Activated CD8-positive, alpha-beta memory T cell treated with anti-CD3 and anti-CD28 coated beads for 1 hour (primary cell): ENCODE measurements at places on chromosomes 6 and 20.

DNA sequence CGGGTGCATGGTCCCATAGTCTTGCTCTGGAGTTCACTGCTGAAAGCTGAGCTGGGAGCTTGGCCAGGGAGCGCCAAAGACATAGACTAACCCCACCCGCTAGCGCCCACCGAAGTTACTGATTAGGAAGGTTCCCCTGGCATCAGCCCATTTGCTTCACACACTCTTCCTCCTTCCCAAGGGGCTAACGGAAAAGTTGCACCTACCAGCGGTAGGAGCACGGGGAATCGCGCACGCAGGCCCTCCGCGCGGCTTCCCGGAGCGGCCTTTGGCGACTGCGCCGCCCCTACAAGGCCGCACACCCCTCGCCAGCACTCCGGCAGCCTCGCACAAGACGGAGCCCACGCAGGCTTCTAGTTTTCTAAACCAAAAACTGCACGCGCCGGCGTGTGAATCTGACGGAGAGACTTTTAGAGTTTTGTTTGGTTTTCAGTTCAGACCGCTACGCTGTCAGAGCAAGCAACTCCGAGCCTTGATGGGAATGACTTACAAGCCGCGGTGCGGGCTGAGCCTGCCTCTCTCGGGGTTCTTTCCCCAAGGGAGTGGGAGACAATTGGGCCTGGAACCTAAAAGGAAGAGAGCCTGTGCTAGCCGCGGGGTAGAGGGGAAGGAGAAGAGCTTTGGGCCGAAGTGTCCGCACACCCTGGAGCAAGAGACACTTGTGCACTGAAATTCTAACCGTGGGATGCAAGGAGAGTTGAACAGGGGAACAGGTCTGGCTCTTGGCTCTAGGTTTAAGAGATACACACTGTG lies 891 bp upstream of the POU3F2 start:
- no peak for DNase-seq

GRCh38 chr20:14830899-14831298 lies 493.5 kb upstream of the FLRT3 start:
- no peak for DNase-seq

GRCh38 chr6:30742316-30743098 lies at the start of gene FLOT1:
TSS of gene FLOT1 (minus strand) at chr6:30742687. CDS start at chr6:30742189, 498 bp downstream.
- DNase-seq: peak; percentile 57

DNA sequence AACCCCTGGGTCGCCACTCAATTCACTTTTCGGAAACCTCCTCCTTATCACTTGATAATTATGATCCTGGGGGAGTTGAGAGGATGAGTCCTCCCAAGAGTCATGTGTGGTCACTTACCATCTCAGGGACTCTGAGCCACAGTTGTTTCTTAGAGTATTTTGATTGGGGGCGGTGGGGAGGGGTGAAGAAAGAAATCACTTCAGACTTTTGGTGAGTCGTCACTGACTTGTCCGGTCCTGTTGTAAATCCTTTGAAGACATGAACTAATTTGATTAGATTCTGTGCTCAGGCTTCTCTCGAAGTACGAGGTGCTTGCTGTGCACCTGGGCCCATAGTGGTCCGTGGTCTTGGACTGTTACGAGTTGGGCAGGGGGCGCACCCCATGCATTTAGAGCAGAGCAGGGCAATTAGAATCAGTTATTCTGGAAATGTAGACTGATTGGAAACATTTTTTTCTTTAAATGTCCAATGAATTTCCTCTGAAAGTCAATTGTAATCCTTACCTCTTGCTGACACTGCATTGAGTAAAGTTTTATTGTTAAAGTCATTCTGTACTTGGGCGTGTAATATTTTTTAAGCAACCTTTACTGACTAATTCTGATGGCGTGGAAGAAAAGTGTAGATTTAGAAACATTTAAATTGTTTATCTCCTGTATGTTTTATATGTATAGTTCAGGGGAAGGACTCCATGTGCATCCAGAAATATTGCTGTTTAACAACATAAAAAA lies 173.4 kb downstream of the SLC16A10 start:
- DNase-seq: no peak

GRCh38 chr6:146286961-146287360 lies 256.7 kb upstream of the RAB32 start:
- DNase-seq: no peak

GRCh38 chr20:38764567-38765318 lies 16.5 kb downstream of the ACTR5 start:
- no peak for DNase-seq

- no peak for DNase-seq
These were observed 85.4 kb upstream of the GTSF1L start for GRCh38 chr20:43812216-43812615.

DNA sequence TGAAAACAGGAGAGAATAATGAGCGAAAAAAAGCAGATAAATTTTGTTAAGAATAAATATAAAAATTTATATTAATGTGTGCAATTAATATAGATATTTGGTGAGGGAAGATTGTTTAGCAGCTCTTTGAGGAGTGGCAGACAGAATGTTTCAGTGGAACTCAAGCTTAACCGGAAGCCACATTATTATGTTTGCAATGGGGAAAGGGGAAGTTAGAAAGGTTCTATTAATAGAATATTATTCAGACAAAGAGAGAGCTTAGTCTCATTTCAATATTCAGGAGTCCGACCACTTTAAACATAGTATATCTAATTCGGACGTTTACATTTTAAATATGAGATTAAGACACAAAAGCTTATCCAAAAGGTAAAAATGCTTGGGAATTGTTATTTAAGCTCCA lies 81.6 kb upstream of the KHDRBS2 start:
- no peak for DNase-seq

DNA sequence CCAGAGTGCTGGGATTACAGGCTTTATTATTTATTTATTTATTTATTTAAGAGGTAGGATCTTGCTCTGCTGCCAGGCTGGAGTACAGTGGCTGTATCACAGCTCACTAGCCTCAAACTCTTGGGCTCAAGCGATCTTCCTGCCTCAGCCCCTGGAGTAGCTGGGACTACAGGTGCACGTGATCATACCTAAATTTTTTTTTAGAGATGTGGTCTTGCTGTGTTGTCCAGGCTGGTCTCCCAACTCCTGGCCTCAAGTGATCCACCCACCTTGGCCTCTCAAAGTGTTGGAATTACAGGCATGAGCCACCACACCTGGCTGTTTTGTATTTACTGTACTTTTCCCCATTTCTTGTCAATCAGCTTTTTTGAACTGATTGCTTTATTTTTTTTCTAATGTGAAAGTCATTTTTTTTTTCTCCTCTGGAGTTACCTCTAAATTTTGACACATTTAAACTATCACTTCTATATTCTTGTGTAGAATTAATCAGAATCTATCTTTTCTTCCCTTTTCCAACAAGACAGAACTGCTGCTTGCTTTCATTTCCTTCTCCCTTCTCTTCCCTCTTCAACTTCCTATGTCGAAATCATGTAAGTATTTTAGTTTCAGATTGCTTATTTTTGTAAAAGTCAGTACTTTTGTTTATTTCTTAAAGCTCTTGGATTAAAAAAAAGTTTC lies 12.0 kb downstream of the PANK2 start:
- no peak for DNase-seq

DNA sequence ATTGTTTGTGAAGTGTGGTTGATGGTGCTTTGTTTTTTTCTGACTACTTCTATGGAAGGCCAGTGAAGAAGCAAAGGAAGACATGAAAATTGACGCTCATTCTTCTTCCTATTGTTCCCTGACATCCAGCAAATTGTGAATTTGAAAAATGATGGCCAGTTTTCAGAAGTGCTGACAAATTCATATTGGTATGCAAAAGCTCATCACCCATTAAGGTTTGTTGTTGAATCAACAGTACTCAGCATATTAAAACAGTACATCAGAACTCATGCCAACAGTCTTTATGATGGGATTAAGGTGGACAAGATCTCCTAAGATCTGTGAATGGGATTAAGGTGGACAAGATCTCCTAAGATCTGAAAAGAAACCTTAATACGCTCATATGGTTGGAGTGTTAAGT lies 1.0 kb upstream of the MTG2 start:
- DNase-seq: no peak

GRCh38 chr6:53529324-53530036 lies 15.4 kb downstream of the GCLC start:
- no peak for DNase-seq

- no peak for DNase-seq
These were observed 20.4 kb upstream of the EFHC1 start for GRCh38 chr6:52399511-52400312.

GRCh38 chr6:111789598-111789997 lies 83.7 kb downstream of the FYN start:
- DNase-seq: no peak

DNA sequence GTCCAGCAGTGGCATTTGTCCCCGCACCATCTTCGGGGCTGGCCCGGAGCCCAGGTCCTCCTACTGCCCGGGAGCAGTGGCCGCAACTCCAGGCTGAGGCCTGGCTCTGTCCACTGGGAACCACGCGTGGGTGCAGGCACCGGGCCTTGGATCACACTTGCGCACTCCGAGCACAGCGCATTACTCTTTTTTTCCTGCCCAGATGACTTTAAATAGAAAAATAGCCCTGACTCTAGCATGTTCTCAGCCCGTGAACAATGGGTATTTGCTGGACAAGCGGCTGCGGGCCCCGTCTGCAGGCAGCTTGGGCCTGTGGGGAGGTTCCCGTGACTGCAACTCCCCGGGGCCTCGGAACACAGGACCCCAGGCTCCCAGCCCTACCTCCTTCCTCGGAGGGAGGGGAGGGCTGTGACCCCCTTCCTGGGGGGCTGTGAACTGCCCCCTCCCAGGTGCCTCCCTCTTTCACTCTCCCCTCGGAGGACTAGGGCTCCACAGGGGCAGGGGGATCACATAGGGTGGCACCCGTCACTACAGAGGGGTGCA lies 162.2 kb downstream of the TBXT start:
- DNase-seq: no peak

DNA sequence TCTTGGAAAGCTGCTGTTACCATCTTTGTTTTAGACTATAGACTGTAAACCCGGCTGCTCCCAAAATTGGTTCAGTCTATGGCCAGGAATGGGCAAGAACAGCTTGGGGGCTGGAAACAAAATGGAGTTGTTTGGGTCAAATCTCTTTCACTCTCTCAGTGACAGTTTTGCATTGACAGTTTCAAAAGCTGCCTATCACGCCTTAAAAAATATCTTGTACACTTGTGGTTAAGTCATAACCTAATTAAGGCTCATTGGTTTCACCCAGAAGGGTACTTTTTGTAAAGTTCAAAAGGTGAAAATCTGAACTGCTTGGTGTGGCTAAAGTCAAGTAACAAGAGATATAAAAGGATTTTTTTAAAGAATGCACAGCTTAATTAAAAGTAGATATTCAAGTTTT lies 76.1 kb upstream of the PRL start:
- DNase-seq: no peak

- no peak for DNase-seq
These were observed 28.4 kb downstream of the DCDC2 start for GRCh38 chr6:24329451-24329850.

DNA sequence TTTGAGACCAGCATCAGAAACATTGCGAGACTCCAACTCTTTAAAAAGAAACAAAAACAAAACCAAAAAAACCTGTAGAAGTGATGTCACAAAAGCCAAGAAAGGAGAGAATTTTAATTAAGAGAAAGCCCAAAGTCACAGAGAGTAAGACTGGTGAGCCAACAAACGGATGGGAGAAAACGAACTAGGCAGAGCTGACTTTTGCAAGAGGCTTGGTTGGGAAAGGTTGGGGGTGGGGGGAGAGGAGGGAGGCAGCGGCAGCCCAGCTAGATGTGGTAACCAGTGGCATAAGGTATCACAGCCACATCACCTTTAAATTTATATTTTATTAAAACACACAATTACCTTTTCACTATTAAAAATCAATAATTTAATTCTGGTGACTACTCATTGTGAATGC lies 23.5 kb downstream of the NOL7 start:
- DNase-seq: no peak

- no peak for DNase-seq
These were observed 78.0 kb downstream of the PPP1R14C start for GRCh38 chr6:150220634-150221551.

DNA sequence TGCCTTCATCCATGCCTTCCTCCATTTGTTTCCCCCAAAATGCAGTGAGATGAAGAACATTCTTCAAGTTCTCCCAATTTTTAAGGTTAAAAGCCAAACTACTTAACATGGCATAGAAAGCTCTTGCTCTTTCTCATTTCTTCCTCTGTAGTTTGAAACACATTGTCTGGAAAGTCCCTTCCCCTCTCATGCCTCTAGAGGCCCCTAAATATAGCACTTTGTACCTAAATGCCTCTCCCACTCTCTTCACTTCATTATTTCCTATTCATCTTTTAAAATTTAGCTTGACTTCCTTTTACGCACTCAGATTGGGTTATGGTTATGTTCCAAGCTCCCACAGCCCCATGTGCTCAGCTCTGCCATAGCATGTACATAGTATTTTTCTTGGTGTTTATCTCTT lies 389.3 kb downstream of the HDGFL1 start:
- DNase-seq: no peak

DNA sequence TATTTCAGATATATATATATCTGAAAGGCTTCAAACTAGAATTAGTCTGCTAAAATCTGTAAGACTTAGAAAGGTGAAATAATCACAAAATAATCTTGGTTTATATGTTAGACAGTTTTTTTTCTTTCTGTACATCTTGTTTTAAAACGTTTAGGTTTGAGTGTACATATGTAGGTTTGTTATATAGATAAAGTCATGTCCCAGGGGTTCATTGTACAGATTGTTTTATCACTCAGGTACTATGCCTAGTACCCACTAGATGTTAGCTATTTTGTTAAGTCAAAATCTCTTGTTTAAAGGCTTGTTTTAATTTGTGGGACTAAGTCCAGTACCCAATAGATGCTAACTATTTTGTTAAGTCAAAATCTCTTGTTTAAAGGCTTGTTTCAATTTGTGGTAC lies 1339.0 kb upstream of the CITED2 start:
- no peak for DNase-seq

DNA sequence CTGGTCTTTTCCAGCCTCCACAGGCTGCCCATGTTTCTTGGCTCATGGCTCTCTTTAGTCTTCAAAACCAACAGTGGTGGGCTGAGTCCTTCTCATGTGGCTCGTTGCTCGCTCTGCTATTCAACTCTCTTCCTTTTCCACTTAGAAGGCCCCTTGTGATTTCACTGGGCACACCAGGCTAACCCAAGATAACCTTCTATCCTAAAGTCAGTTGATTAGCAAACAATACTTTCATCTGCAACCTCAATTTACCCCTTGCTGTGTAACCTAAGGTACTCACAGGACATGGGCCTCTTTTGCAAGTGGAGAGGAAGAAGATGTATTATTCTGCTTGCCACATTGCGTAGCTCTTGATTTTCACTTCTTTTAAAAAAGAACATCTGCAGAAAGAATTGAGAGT lies 79.6 kb downstream of the UTRN start:
- no peak for DNase-seq

GRCh38 chr6:162612613-162613012 lies 115.0 kb downstream of the PRKN start:
- DNase-seq: no peak

GRCh38 chr20:54619181-54619580 lies 143.8 kb downstream of the DOK5 start:
- no peak for DNase-seq
